ENCODE measurements at places on chromosomes 16 and 17.
A peak's percentile ranks its signal among the peaks of the same experiment; 100 is the strongest.

GRCh38 chr16:1788708-1789100 lies 4.8 kb downstream of the IGFALS start:
- peak; percentile 43 for DNase-seq

- peak; percentile 94 for DNase-seq
These were observed 6.2 kb downstream of the UNKL start for GRCh38 chr16:1408171-1408837.

GRCh38 chr17:29555840-29556239 lies 11.0 kb downstream of the ABHD15 start:
- no peak for DNase-seq

- DNase-seq = no peak
These were observed 890 bp upstream of the CD300A start for GRCh38 chr17:74465378-74466110.

GRCh38 chr17:44343510-44344209 lies 1.4 kb upstream of the GRN start:
- no peak for DNase-seq

DNA sequence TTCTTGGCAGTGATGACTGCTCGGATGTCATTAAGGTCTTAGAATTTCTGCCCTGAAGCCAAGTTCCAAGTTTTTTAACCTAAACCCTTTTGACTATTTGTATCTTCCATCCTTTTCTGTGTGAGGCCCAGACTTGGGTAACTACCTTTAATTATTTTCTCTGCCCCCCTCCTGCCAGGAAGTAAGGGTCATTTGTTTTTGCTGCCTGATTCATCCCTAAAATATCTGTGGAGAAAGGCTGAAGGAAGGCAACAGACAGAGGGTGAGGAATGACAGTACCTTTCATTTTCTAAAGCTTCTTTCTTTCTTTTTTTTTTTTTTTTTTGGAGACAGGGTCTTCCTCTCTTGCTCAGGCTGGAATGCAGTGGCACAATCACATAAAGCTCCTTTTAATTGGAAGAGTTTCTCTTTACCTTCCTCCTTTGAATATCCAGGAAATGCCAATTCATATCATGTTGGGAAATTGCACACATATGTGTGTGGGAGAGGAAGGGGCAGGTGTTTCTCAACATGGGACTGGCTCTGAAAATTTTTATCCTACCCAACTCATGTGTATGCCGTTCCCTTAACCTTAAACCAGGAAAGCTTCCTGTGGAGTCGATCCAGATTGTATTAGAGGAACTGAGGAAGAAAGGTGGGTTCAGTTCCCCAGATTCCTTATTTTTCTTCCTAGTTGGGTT lies 957 bp downstream of the VPS25 start:
- no peak for DNase-seq

DNA sequence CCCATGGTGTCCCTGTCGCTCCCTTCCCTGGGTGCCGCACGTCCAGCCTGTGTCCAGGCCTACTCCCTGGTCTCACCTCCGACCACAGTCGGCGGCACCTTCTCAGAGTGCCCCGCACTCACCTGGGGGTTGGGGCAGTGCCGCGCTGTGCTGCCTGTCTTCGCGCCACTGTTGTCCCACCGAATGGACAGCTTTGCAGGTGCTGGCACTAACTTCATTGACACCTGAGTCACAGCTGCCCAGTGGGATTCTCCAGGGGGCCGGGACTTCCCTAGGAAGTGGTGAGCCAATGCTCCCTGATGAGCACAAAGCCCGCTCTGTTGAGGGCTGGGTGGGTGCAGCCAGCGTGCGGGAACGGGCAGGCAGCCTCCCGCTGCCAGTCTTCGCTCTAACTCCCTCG lies 24.3 kb upstream of the DBNDD1 start:
- DNase-seq = no peak

- no peak for DNase-seq
These were observed 115.6 kb downstream of the GNAO1 start for GRCh38 chr16:56306690-56307533.

- peak; percentile 83 for DNase-seq
These were observed 4.3 kb upstream of the NAGLU start for GRCh38 chr17:42531455-42532354.

DNA sequence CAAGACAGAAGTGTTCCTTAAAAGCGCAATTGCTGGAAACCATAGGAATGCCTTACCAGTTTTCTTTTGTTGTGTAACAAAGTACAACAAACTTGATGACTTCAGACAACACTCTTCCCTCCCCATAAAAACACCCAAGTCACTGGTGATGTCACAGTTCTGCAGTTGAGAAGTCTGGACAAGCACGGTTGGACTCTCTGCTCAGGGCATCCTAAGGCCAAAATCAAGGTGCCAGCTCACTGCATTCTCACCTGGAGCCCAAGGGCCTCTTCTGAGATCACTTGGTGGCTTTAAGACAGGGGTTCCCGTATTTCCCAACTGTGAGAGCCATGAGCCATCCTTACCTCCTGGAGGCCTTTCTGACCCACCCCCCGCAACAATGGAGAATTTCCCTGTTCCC lies 45.6 kb upstream of the MEAK7 start:
- DNase-seq = peak; percentile 3

DNA sequence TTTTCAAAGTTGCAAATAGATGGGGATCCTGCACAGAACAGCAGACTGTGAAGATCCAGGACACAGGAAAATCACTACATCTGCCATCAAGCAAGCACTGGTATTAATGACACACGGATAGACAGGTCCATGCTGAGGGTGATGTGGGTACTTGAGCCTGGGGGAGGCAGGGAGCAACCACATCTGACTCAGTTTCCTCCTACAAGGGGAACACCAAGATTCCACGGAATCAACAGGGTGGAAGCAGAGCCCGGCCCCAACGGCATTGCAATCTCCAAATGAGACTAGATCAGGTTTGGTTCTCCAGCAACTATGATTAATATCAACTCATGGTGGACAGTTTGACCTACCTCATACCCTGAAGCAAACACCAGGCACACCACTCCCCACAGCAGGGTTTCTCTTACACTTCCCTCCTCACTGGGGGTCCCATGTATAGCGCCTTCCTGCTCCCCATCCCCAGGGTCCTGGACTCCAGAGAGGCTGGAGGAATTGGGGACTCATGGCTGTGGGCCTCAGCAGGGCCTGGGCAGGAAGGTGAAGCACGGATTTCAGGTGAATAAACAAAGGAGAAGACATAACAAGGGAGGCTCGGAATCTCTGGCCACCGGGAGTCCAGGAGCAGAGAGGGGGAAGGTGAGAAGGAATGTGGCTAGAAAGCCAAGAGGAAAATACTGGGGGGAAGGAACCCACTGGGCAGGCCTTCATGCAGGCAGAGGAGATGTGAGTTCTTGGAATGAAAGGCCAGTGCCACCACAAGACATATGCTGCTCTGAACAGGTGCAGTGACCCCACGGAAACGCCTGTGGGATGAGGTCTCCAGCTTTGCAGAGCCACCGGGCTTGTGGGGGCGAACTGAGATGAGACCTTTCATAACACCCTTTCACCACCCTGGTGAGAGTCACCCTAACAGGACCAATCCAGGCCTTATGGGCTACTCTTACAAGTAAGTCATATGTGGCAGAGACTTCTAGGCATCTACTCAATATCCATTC lies 29.5 kb upstream of the PIK3R6 start:
- no peak for DNase-seq

DNA sequence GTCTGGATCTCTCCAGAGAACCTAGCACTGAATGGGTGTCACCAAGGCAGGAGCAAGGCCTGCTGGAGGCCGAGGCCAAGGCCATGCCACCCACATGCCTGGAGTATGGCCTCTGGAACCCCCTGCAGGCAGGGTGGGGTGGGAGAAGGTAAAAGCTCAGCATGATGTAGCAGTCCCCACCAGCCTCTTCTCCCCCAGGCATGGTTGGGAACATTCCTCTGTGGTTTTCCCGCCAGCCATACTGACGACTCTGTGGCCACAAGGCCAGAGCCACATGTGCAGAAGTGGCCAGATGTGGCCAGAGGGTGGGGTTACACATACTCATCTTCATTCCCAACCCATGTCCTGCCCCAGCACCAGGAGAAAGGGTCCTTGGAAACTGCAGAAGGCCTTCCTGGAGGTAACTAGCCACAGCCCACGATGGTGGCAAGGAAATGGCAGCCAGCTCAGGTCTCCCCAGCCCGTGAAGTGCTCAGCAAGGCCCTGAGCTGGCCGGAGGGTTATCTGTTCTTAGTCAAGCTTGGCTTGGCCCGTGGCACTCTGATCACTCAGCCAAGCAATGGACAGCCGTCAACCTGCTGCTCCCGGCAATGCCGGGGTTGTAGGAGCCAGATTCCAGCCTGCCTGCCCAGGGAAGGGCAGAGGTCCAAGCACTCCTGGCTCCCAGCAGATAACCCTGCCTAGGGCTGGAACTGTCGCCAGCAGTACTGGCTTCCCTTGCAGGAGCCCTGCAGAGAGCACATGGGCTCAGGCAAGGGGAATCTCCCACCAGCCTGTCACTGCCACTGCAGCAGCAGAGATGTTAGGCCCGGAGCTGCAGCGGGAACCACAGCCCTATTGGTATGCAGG lies 26.1 kb downstream of the HDAC5 start:
- DNase-seq = no peak

- DNase-seq = no peak
These were observed 9.6 kb downstream of the CDK5RAP3 start for GRCh38 chr17:47980541-47980940.

DNA sequence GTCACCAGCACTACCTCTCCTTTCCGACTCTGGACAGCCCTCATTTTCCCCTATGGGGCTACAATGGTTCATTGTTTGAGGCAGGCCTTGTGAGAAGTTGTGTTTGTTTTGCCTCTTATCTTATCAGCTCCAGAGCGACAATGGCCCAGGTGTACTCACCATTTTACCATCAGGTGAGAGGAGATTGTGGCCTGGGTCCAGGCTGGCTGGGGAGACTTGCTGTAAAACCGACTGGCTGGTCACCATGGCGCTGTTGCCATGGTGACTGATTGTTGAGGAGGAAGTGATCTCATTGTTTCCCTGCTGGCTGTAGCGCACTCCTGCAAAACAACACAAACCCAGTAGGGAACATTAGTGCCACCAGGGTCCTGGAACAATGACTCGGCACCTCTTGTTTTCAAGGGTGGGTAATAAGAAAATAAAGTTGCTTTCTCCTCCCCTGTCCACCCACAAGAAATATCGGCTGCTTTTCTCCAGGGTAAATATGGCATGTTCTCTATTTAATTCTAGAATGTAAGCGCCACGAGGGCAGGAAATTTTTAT lies 34.4 kb downstream of the HNF1B start:
- peak; percentile 89 for DNase-seq

DNA sequence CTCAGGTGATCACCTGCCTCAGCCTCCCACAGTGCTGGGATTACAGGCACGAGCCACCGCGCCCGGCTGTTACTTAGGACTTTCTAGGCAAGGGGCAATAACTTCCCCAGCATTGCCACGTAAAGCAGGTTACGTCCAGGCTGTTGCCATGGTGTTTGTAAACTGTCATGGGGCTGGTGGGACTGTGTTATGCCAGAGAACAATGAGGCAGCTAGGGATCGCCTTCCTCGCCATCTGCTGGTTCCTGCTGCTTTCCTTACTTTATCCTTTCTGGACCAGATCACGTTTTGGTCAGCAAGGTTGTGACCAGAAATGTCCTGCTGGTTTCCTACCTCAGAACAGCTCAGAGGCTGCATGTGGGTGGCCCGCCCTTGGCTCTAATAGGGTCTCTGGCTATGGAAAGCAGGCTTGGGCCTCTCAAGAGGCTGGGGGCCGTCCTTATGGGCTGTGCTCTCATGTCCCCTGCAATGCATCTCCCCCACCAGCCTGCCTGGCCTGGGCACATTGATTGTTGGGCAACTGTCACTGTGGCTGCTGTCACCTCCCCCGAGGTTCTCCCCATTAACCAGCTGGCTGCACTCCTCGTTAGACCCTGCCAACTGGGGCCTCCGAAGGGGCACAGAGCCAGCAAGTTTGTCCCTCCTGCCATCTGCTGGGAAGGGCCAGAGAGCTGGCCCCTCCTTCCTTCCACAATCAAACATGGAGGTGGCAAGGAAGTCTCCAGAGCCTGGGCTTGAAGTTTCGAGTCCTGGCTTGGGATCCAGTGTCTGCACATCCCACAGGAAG lies 28.2 kb upstream of the ZC3H18 start:
- DNase-seq = no peak

- DNase-seq = no peak
These were observed 85.3 kb downstream of the C16orf95 start for GRCh38 chr16:87231911-87232310.

DNA sequence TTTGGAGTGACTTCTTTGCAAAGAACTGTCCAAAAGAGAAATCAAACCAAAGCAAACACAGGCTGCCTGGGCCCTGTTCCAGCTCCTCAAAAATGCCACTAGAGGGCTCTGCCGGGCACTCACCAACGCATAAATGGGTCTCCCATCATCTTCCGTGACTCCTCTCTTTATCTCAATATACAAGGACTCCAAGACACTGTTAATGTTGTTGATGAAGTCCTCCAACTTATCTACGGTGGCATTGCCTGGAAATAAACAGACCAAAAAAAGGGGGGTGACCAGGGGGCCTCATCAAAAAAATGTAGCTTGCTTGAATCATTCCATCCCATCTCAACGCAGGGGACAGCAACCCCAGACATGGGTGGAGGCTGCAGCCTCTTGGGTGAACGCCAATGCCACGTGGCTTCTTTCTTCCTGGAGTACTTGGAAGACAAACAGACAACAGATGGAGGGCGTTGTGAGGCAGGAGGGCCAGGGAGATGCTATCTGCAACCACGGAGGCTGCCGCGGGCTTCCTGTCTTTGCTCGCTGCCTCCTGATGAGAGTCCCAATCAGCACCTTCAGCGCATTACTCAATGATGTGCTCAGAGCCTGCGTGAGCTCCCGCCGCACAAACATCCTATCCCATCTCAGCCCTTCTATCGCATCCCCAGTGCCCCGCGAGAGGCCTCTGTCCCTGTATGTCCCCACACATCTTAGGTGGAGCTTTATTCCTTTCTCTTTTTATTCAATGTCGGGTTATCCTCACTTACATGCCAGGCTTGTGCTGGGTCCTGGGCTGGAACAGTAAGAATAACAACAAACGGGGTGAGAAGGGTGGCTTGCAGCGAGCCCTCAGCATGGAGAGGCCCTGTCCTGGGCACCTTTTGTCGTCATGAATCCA lies 32.0 kb downstream of the KDM8 start:
- DNase-seq = peak; percentile 85

- DNase-seq = no peak
These were observed 22.6 kb upstream of the ITGB4 start for GRCh38 chr17:75698659-75699058.

DNA sequence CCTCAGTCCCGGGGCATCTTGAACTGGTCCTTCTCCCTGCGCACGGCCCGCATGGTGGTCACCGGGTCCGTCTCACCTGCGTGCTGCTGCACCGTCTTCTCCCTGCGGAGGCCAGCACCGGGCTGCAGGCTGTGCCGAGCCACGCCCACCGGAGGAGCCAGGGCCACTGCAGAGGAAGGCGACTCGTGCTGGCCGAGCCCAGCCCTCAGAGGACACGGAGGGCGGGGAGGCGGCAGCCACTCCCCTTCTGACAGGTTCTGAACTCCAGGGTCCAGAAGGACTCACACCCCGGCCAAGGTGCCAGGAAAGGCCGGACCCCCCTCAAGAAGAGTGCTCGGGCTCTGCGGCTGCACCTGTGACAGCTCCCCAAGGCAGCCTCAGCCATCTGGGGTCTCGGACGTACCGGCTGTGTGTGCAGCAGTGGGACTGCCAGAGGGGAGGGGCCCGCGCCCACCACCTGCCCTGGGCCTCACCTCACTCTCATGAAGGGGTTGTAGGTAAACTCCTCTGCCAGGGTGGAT lies 15.8 kb upstream of the IGFALS start:
- peak; percentile 38 for DNase-seq

GRCh38 chr17:11238705-11239104 lies 2.3 kb upstream of the SHISA6 start:
- DNase-seq = no peak

- no peak for DNase-seq
These were observed 255.1 kb downstream of the HS3ST3A1 start for GRCh38 chr17:13346592-13346991.

Data from lower lobe of right lung (tissue), 2 donors.